ENCODE measurements at places on chromosomes 2 and 18. TPM values are rescaled to one million over a fixed set of nuclear protein-coding genes. Genes with fewer than 3 reads are reported as not detected.

DNA sequence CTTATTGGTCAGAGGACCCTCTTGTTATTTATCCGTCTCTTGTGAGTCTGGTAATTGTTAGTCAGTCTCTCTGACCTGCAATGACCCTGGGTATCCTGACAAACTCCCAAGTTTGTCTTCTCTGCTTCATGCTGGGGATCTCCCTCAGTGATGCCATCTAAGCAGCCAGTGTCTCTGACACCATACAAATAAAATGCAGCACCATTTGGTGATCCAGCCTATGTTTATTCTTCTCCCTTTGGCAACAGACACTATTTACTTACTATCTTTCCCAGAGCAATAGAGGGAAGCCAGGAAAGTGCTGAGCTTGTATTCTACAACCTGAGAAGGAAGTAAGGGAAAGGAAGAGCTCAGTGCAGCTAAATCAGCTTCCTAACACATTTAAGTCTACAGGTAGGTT lies 15.9 kb downstream of the SERPINE2 start:
- H3K36me3 ChIP-seq: no peaks in the 10 kb centered on the region
- H3K4me1 ChIP-seq: no peaks in the 10 kb centered on the region
- no peak overlapping the region for H3K4me3 ChIP-seq
- H3K27me3 ChIP-seq: no peaks in the 10 kb centered on the region
- no peak for DNase-seq
- H3K27ac ChIP-seq: no peak overlapping the region

DNA sequence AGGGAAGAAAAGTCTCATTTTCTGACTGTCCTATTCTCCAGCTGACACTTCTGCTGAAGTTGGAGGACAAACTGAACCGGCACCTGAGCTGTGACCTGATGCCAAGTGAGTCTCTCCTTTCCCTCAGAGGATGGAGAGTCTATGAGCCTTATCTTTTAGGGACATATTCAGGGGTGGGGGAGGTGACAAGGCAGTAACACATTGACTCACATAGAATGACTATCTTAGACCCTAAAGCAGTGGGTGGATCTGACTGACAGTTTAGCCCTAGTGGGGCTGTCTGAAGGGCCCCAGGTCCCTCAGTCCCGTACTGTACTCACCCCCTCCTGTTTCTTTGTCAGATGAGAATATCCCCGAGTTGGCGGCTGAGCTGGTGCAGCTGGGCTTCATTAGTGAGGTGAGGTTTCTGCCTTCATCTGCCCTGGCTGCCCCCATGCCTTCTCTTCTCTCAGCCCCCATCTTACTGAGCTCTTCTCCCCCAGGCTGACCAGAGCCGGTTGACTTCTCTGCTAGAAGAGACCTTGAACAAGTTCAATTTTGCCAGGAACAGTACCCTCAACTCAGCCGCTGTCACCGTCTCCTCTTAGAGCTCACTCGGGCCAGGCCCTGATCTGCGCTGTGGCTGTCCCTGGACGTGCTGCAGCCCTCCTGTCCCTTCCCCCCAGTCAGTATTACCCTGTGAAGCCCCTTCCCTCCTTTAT lies 805 bp upstream of the KRTCAP3 start:
- no peak for DNase-seq
- H3K27ac ChIP-seq: no peak overlapping the region
- peaks cover 24% of the 10 kb centered on the region for H3K4me1 ChIP-seq
- H3K27me3 ChIP-seq: no peaks in the 10 kb centered on the region
- H3K4me3 ChIP-seq: no peak overlapping the region

GRCh38 chr18:63684718-63685117 lies 18.0 kb upstream of the SERPINB11 start:
- no peak overlapping the region for H3K27ac ChIP-seq
- H3K27me3 ChIP-seq: no peaks in the 10 kb centered on the region
- no peak for DNase-seq
- no peaks in the 10 kb centered on the region for H3K36me3 ChIP-seq

- no peak overlapping the region for H3K27ac ChIP-seq
- no peak overlapping the region for H3K4me3 ChIP-seq
- no peaks in the 10 kb centered on the region for H3K4me1 ChIP-seq
- no peaks in the 10 kb centered on the region for H3K36me3 ChIP-seq
- H3K27me3 ChIP-seq: no peaks in the 10 kb centered on the region
- no peak for DNase-seq
Observed at GRCh38 chr2:133667085-133667484, 98.8 kb upstream of the NCKAP5 start.

GRCh38 chr2:181174611-181175580 lies 194.5 kb downstream of the UBE2E3 start:
- no peaks in the 10 kb centered on the region for H3K27me3 ChIP-seq
- H3K36me3 ChIP-seq: no peaks in the 10 kb centered on the region
- DNase-seq: no peak
- no peak overlapping the region for H3K4me3 ChIP-seq

IL36RN gene
- 73.9 TPM for total RNA-seq

MRO gene
- total RNA-seq: not detected

DNA sequence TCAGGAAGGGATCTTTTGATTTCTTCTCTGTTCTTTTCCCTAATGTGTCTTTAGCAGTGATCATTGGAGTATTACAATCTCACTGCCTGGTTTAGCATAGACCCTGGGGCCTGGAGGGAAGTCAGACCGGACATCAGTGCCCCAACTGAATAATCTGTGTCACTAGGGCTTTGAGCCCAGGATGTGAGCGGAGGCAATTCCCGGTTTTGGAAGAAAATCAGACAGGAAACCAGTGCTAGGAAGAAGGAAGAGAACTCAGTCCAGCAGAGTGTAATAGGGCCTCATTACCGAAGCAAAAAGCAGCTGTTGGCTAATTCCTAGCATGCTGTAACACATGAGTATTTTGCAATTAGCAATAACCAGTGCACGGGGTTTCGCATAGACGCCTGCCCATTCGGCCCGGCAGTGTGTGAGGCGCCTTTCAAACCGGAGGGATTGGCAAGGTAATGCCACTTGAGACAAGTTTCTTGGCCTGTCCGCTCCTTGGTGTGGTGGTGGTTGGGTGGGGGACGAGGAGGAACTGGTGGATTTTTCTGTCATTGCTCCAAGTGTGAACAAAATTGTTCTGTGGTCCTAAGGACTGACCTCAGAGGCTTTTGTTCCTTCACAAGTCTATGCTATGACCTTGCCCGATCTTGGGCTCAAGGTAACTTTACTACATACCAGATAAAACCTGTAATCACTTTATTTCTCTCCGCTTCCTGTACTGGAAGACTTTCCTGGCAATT lies 2.8 kb downstream of the FOSL2 start:
- H3K4me1 ChIP-seq: peaks cover 47% of the 10 kb centered on the region
- H3K36me3 ChIP-seq: peaks cover 12% of the 10 kb centered on the region
- peak overlapping the region; percentile 99 for H3K27ac ChIP-seq
- peak overlapping the region; percentile 97 for H3K4me3 ChIP-seq

DNA sequence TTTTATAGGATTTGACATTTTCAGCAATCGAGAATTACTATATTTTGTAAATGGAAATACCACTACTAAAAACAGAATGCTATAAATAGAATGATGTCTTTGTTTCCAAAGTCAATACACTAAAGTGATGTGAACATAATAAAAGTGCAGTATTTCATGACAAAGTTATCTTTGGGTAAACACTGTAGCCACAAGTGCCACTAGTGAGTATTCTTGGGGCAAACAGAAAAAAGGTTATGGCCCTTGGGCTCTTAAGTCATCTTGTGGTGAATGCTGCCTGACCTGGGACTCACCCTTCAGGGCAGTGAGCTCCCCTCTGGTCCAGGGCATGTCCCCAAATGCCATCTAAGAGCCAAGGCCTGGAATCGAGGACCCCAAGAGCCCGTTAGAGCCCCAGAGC lies 99.2 kb upstream of the KYNU start:
- H3K4me1 ChIP-seq: no peaks in the 10 kb centered on the region
- DNase-seq: no peak
- no peak overlapping the region for H3K27ac ChIP-seq
- no peak overlapping the region for H3K4me3 ChIP-seq

BCL11A gene
- total RNA-seq: 76.3 TPM

FSHR gene
- total RNA-seq: not detected

DNA sequence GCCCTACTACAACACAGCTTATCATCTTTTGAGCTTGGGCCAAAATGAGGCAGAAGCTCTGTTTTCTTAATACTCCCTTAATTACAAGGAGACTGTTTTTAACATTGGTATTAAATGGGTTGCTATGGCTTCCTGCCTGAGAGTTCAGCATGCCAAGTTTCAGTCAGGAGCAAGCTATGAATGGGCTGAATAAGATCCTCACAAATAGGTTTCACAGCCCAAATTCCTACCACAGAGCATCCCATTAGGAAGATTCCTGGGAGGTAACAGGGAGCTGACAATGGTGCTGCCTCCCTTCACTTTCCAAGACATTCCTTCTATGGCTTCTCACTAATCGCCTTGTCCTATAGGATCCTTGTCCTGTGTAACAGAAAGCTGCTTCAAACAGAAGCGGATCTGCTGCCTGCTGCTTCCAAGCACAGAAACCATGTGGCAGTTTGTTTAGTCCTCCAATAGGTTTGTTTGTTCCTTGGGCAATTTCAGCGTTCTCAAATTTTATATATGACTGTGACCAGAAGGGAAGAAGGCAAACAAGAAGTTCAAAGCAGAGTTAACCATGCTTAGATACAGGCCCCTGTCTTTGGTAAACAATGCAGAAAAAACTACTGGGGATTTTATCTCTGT lies 70.9 kb downstream of the NCKAP5 start:
- H3K4me1 ChIP-seq: no peaks in the 10 kb centered on the region
- H3K27me3 ChIP-seq: no peaks in the 10 kb centered on the region
- DNase-seq: no peak
- no peak overlapping the region for H3K27ac ChIP-seq
- no peak overlapping the region for H3K4me3 ChIP-seq

RNF138 gene
- 22.7 TPM for total RNA-seq

- no peak for DNase-seq
- no peaks in the 10 kb centered on the region for H3K36me3 ChIP-seq
- H3K27ac ChIP-seq: peak overlapping the region; percentile 57
- no peaks in the 10 kb centered on the region for H3K27me3 ChIP-seq
Observed at GRCh38 chr2:226660526-226660925, 139.1 kb downstream of the IRS1 start.
